Activated CD8-positive, alpha-beta T cell treated with anti-CD3 and anti-CD28 coated beads for 36 hours (primary cell): ENCODE measurements at places on chromosomes 7 and 10. TPM values are rescaled to one million over a fixed set of nuclear protein-coding genes. Genes with fewer than 3 reads are reported as not detected.

- no peak for DNase-seq
These were observed 8.5 kb downstream of the AKR1B1 start for GRCh38 chr7:134450294-134451000.

DNA sequence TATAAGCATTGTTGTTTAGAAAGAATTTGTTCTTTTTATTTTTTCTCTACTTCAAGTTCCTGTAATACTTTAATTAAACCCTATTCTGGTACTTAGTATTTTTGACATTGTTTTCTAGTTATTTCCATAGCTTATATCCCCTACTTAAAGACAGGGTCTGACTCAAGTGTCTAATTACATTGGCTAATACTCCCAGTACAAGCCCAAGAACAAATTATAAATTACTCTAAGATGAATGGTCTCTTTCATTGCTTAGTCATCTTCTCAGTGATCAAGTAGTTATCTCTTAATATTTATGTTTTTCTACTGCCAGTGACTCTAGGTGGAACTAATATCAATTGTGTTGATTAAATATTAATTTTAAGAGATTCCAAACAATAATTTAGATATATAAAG, 21.6 kb downstream of the AHR start:
- no peak for DNase-seq

DNA sequence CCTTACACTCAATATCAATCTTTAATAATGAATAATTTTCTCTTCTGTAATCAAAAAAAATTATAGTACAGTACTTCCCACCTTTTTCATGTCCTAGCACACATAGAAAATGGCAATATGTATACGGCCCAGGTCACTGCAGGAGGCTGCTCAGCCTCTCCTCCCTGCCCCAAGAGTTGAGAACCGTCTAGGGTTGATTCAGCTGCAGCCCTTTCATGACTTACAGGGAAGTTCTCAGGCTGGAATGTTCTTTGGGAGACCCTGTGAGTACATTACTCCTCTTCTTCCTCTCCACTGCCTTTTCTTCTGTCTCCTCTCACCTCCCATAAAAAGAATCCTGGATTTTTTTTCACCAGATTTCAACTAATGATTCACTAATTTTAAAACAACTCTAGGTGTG, 180.0 kb downstream of the HDAC9 start:
- no peak for DNase-seq

DNA sequence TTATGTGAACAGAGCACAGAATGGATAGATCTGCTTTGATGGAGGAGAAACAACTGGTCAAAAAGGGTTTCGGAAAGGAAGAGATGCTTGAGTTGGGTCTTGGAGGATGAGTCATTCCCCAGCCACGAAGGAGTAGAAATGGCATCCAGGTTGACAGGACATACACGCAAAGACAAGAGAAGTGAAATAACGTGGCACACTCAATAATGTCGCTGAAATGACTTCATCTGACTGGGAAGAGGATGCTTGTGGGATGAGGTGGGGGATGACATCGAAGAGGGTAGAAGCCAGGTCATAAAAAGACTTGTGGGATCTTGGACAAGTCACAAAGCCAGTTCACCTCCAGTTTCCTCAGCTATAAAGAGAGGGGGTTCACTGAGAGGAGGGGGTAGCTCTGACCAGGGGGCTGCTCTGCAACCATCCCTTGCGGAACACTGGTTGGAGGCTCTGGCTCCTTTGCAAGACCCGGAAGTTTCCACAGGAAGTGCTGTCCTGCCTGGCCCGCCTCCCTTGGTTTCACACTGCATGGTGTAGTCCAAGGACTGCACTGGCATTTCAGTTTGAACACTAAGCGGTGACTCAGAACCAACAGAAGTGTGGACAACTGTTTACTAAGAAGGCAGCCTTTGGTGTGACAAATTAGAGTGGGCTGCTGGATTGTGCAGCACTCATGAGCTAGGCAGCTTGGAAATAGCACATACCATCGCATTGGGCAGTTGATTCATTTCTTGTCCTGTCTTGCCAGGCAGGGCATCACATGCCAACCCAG, 189.9 kb upstream of the ADO start:
- peak; percentile 65 for DNase-seq

- DNase-seq = no peak
These were observed 123.9 kb downstream of the CACNA2D1 start for GRCh38 chr7:82319674-82320118.

DNA sequence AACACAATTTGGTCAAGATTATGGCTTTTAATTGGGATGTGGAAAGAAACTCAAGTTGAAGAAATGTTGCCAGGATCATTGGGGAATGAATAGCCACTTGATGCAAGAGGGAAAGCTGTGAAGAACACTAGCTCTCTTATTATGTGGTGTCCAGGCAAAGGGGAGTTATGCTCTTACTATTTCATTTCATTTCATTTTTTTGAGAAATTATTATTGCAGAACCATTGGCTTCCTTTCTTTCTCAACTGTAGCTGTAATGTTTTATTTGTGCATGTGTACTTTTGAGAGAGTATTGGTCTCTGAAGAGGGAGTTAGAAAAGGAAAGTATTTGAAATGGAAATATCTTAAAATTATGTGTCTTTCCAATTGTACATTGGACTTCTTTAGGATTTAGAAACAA, 312.6 kb upstream of the BMPER start:
- no peak for DNase-seq

DNA sequence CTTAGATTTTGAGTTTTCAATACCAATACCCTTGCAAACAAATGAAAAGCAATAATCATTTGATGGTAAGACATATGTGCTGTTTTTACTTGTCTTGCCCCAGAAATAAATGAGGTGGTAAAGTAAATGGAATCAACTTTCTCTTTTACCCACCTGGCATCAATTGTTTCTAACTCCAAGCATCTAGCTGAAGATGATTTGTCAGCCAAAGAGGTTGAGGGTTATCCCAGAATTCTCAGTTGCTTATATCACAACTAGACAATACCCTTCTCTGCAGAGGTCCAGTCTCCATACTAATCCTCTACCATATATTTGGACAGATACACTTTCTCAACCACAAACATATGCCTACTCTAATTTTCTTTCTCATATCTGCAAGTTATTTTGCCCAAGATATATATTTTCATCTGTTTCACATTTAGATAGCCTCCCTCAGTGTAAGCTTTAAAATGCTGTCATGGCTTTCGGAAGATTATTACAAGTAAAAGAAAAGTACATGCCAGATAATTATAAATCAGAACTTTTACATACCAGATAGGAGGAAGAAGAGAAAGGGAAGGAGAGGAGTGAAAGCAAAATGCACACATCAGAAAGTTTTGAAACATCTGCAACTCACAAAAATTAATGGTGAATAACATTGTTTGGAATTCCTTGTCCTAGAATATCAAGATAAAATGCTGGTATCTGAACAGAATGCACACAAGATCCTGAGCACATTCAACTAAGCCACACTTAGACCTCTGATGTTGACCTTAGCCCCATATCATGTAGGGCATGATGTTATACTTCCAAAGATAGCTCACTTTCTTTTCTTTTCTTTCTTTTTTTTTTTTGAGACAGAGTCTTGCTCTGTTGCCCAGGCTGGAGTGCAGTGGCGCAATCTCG, 146.6 kb downstream of the REEP3 start:
- DNase-seq = no peak

DNA sequence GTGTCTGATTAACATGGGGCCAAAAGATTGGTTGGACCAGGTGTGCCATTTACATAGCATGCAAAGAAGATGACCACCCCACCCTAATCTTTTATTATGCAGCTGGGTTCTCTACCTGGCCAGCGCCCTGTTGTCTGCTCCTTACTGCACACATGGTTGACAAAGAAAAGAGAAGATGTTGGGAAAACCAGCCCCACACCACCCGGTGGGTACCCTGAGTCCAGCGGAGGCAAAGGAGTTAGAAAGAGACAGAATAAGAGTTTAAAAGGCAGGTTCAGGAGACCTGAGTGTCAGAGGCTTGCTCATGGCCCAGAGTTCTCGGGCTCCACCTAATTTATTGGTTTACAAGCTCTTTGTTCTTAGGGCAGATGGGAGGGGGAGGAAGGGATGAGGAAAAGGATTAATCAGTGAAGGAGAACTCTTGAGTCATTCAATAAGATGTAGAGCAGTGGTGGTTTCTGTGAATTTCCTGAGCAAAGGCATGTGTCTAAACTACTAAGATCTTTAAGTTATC, 24.1 kb upstream of the ABCA13 start:
- no peak for DNase-seq

GRCh38 chr10:29132551-29133111, 156.2 kb upstream of the LYZL1 start:
- DNase-seq = no peak

- no peak for DNase-seq
These were observed 47.8 kb upstream of the PARD3 start for GRCh38 chr10:34862892-34863291.

GRCh38 chr7:144653449-144653848, 182.4 kb downstream of the TPK1 start:
- DNase-seq = no peak

The NET1 gene
- total RNA-seq = 20.5 TPM

The ADRA2A gene
- not detected for total RNA-seq

The CYP2E1 gene
- total RNA-seq = 0.43 TPM

The C7orf33 gene
- not detected for total RNA-seq

The GLI3 gene
- not detected for total RNA-seq

The CPXM2 gene
- total RNA-seq = not detected

The FFAR4 gene
- not detected for total RNA-seq

The SPDYE6 gene
- total RNA-seq = not detected
